ENCODE measurements at places on chromosomes 2 and 18.

GRCh38 chr2:95354925-95355324, 47.6 kb upstream of the FAHD2A start:
- ATAC-seq: no peak

DNA sequence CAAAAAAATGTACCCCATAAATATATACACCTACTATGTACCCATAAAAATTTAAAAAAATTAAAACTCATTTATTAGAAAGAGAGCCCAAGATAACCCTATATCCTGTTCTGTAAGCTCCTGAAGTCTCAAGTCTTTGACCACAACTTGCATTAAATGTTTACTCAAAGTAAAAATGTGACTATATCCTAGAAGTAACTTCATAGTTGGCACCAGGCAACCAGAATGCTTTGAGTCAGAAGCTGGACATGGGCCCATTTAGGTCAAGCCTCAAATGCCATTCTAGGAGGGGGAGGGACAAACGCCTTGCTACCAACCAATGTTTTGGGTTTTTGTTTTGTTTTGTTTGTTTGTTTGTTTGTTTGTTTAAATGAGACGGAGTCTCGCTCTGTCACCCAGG, 9.3 kb upstream of the TBC1D8 start:
- ATAC-seq: peak; percentile 89

GRCh38 chr2:67268797-67269196, 128.3 kb upstream of the ETAA1 start:
- ATAC-seq: peak; percentile 26

- ATAC-seq: no peak
Observed at GRCh38 chr2:39377226-39377939, 59.7 kb downstream of the MAP4K3 start.

DNA sequence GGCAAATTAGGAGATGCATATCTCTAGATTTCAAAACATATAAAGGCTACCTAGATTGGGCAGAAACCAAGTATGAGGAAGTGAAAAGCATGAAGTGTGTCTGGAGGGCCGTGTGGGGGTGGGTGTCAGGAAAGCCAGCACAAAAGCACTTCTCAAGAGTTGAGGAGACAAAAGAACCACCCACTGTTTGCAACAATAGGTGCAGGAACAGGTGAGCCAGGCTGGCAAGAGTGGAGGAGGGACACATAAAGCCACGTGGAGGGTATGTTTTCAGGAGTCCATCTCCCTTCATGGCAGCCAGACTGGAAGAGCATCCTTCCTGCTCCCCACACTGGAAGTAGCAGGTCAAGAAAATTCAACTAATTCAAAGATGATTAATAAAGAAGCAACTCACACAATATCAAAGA, 96.4 kb downstream of the CERS6 start:
- ATAC-seq: no peak

DNA sequence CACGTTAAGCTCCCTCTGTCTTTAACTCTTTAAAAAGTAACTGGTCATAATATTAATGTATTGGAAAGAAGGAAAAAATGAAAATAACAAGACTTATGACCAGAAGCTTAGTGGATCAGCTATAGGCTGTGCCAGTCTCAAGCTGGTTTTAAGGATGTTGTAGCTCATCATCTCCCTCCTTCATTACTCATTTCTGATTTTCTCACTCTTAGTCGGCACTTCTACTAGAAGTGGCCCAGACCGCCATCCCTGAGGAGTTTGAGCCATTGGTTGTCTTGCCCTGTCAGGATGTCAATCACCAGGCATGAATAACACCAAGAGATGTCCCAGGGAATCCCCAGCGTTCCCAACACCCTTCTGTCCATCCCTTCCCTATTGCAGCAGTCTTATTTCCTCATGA, 151.5 kb downstream of the ASXL3 start:
- ATAC-seq: no peak

GRCh38 chr2:5389740-5390139, 302.4 kb upstream of the SOX11 start:
- ATAC-seq: no peak

- no peak for ATAC-seq
Observed at GRCh38 chr2:240165661-240166060, 25.2 kb upstream of the OTOS start.

DNA sequence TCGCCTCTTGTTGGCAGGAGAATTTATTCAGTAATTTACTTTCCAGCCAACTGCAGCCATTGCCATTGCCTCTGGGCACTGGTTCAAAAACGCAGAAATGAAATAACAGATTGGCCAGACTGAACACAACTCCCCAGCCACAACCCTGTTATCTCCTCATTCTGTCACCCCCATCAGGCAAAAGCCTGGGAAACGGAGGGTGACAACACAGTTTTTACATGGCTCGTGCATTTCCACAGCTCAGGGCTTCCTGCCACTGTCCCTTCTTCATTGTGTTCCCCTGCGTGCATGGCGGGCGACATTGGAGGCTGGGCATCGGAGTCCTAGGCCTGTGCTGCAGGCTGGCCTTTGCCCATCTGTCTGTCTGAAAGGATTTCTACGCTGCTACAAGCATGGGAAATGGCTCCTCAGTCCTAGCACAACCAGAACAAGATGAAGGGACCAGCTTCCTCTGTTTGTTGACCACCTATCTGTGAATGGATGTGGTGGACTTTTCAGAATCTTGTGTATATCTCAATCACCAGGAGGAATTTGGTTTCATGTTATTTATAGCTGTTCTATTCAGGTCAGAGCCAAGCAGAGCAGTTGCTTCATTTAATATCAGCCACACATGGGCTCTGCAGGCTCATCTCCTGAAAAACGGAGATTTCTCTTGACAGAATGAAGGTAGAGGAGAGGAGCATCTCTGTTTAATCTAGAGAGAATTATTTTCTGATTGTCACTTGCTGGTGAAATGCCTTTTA, 107.0 kb downstream of the MGAT5 start:
- ATAC-seq: peak; percentile 32

DNA sequence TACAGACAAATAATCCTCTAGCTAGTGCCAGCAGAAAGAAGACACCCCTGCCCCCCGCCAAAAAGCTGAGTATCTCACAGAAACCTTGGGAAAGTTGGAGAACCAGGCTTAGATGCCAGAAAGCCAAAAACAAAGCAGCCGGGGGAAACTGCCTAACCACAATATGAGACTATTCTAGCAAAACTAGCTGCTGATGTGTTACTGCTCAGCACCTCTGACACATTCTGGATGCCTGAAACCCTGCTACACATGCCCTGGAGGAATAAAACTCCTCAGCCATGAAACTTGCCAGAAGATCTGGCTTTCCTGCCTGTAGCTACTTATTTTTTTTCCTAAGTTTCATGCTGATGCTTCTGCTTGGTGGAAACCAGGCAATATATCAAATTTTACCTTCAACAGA, 122.7 kb upstream of the GCFC2 start:
- no peak for ATAC-seq

GRCh38 chr2:68157002-68157401, 686 bp upstream of the PNO1 start:
- ATAC-seq: peak; percentile 61

GRCh38 chr2:25215948-25216679, 47.7 kb upstream of the POMC start:
- ATAC-seq: no peak

DNA sequence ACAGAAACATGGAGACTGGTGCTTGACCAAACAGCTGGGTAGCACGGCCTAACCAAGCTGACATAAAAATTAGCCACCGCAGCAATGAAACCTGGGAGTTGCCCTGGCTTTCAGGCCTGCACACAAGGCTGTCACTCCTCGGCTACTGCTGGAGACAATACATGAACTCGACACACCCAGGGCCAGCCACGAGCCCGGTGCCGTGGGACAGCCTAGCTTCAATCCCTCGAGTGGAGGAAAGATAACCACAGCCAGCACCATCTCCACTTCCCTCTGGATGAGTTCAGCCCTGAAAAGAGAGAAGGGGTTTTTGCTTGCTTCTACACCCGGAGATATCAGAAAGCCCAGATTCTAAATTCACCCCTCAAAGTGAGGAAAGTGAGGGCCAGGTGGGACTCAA, 78.0 kb downstream of the BCL2L11 start:
- no peak for ATAC-seq

- no peak for ATAC-seq
Observed at GRCh38 chr2:99545604-99546003, 55.8 kb upstream of the REV1 start.
